Endothelial cell (in vitro differentiated cells): ENCODE measurements at places on chromosomes 3 and 15.

GRCh38 chr3:4750306-4750968 is 228.8 kb upstream of the BHLHE40 start:
- peak; percentile 32 for DNase-seq

DNA sequence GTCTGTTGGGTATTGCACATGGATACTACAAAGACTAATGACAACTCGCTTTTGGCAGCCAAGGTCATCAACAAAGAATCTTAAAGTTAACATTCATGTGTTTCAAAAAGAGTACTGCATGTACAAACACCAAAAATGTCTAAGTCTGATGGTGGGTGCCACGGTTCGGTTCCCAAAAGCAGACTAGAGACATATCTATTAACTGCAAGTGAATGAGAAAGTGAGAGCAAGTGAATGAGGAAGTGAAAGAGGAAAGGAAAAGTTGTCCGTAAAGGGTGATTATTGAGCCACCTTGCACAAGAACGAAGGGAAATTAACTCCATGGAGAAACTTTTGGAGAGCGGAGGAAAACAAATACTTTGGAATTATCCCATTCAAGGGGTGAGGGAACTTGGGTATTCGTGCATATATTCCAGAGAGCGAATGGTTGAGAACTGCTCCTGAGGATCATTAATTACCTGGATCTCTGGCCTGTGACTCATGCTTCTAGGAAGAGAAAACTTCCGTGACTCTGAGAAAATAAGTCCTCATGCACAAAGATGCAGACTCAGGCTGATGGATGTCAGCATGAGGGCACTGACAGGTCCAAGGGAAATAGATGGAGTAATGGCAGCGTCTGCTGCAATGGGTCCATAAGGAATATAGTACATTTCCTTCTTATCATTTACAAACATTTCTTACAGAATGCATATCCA is 336.5 kb upstream of the TGFBR2 start:
- no peak for DNase-seq

DNA sequence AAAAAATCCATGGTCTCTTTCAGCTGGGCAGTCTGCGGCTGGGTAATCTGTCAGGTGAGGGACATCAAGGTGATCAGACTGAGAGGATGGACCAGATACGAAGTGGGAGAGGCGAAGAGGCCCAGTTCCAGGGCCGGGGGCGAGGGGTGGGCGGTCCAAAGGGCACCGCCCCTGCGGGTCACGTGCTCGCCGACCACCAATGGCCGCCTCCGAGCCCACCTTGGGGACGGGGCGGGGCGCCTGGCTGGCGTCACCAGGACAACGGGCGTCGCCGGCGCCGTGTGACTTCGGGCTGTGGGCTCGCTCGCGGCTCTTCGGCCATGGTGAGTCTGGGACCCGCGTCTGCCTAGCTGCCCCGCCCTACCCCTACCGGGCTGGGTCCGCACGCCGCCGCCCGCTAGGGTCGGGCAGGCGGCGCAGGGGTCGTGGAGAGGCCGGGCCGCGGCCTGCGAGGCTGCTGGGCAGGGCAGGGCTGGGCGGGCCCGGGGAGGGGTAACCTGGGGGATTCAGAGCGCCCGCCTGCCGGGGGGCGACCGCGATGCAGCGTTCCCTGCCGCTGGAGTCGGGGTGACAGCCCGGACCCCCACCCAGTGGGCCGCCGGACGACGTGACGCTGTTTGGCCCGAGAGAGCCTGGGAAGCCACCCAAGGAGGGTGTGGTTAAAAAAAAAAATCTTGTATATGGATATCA is at the start of gene FBXL2:
FBXL2 (plus strand) TSS at position 250 of the 690 bp plus-strand sequence; CDS start at position 321, 71 bp downstream.
- peak; percentile 90 for DNase-seq

DNA sequence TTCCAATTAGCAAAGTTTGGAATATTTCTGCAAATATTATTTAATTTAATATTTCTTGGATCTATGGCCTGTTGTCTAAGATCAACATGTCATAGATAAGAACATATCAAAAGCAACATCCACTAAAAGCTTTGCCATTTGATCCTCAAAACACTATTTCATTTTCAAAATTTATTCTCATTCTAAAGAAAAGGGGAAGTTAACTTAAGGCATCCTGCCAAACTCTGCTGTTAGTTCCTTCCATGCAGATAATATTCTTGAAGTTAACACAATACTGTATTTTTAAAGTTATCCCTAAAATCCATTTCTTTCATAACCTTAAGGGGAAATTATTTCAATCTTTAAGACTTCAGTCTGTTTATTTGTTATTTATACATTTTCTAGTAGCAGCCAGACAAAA is 28.2 kb upstream of the GBE1 start:
- no peak for DNase-seq

DNA sequence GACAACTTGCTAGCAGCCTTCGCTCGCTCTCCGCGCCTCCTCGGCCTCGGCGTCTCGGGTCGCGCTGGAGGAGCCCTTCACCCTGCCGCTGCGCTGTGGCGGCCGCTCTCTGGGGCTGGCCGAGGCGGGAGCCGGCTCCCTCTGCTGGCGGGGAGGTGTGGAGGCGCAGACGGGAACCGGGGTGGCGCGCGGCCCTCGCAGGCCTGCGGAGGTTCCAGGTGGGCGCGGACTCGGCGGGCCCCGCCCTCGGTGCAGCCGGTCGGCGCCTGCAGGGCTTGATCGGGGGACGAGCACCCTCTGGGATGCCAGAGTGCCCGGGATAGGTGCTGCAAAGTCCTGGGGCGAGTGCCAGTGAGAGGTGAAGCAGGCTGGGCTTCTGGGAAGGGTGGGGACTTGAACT is 989.9 kb downstream of the ROBO2 start:
- no peak for DNase-seq

- DNase-seq: no peak
Observed at GRCh38 chr15:74398183-74398582, 30.7 kb upstream of the CYP11A1 start.

DNA sequence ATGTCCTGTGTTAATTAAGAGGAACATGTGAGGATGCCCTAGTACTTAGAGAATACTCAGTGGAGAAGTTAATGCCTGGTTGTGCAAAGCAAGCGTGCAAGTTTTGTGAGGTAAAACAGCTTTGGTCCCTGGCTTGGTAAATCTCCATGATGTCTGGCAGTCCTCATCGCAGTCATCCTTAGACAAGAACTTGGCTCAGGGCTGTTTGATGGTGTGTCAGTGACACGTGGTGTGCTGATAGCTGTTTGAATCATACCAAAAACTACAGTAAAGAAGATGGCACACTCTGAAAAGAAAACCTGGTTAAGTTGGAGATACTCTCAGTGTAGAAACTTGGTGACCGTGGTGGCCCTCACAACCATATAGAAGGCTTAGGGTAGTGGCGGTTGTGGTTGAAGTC is 361.7 kb downstream of the FEZF2 start:
- no peak for DNase-seq

DNA sequence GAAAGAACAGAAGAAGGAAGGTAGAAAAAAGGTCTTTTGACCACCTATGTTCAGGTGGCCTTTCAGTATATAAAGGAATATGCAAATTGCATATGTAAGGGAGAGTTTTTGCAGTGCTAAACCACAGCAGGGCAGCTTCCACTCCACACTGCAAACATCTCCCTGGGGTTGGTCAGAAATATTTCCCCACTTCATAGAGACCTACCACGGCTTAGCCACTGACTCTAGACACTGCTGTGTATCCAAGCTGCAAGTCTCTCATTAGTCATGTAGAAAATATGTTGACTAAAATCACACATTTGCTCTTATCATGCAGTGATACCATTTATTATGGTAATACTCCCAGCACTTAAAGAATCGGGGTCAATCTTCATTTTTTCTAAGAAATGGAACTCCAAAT is 214.9 kb upstream of the NR2F2 start:
- no peak for DNase-seq

GRCh38 chr3:64081235-64081630 is 57.9 kb upstream of the PSMD6 start:
- no peak for DNase-seq

DNA sequence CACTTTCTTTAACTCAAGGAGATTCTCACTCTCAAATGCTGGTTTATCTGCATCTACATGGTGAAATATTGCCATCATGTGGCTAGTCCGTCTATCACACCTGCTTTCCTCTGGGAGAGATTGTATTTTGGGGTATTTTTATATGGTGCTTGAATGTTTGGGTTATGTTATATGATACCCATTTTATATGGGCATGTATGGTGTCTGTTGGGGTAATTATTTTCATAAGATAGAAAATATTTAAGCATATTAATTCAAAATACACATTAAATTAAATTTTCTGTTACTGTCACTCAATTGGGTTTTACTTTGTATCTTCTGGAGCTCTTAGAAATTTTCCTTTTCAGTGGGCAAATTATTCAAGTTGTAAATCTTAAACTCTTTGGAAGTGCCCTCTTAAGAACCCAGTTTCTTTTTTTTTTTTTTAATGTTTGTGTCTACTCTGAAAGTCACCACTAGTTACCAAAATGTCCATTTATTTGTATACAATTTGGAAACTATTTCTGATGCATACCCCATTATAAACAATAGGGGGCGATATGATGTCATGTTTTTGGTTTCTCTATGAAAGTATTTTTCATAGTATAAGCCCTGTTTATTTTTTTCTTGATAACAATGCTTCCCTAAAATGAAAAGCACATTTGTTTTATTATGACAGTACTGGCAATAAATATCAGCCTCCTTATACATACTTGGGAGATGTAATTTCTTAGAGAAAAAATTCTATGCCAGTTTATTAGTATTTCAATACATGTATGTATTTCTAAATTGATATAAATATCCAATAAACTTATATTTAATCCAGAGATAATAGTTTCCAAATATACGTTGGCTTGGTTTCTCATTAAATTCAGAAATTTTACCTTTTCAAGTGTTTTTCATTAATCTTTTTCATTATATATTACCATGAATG is 36.1 kb upstream of the PLSCR5 start:
- DNase-seq: peak; percentile 28

GRCh38 chr3:138412821-138413551 is 21.4 kb upstream of the ESYT3 start:
- no peak for DNase-seq

- DNase-seq: no peak
Observed at GRCh38 chr15:95018888-95019545, 787.7 kb downstream of the MCTP2 start.

DNA sequence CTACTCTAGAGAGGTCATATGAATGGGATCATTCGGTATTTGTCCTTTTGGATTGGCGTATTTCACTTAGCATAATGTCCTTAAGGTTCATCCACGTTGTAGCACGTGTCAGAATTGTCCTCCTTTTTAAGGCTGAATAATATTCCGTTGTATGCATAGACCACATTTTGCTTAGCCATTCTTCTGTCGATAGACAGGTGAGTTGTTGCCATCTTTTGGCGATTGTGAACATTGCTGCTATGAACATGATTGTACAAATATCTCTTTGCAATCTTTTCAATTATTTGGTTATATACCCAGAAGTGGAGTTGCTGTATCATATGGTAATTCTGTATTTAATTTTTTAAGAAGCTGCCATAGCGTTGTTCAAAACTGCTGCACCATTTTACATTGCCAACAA is 52.4 kb upstream of the GOLGA8J start:
- no peak for DNase-seq

- no peak for DNase-seq
Observed at GRCh38 chr3:108292450-108292849, 3.9 kb upstream of the HHLA2 start.

DNA sequence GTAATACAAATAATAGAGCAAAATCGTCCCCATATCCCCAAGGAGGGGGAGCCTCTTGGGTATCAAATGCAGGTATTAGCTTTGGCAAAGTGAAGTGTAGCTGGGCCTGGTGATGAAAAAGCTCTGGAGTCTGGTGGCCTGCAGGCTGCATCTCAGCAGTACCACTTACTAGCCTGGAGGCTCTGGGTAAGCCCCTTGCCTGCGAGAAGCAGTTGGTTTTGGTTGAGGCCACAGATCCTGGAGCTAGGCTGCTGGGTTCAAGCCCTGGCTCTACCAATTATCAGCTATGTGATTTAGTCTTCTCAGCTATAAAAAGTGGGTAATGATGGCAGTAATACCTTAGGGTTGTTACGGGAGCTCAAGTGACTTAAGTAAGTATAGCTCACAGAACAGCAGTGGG is 6.1 kb downstream of the KCNAB1 start:
- DNase-seq: no peak

DNA sequence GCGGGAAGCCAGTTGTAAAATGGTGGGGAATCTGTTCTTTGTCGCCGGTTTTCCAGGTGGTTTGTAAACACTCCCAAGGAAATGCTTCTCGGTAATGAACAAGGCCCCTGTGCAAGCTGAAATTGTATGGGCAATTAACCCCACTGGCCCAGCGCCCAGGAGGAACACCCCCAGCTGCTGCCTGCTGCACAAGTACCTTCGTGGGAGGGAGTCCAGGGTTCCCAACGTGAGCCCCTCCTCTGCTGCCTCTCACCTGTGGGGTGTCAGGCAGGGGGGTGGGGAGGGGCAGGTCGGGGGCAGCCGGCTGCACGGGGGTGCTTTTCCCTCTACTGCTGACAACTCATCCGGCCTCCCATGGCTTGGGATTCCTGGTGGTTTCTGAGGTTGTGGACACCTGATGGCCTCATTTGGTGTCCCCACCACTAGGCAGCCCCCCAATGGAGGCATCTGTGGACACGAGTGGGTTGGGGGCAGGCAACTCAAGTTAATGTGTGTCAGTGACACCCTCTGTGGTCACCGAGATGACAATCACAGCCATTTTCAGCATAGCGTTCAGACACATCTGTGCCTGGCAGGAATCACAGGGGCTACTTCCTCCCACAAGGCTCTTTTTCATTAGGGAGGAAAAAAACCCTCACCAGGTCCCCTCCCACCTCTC is 35.6 kb upstream of the PRR23E start:
- DNase-seq: no peak

GRCh38 chr3:122674339-122674738 is 6.3 kb upstream of the PARP14 start:
- no peak for DNase-seq

DNA sequence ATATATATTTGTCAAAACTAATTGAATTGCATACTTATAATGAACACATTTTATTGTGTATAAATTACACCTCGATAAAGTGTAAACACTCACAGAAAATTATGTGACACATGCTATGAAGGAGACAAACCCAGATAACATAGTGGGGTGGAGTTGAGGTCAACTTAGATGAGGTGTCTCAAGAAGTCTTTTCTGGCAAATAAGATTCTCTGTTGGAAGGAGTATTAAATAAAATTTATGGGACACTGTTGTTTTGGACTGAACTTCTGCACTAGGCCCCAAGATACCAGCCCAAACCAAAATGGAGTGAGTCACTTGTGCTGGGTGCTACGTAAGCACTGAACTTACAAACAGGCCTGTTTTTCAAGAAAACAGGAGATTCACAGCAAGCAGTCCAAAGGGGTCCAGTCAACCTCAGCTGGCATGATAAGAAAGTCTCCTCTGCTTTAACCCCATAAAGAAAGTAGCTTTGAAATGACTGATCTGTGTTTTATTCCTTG is 18.7 kb downstream of the ACTC1 start:
- no peak for DNase-seq
